ENCODE measurements at places on chromosomes 12 and 14.

GRCh38 chr12:91052026-91052425, 5.8 kb downstream of the KERA start:
- no peak for DNase-seq

DNA sequence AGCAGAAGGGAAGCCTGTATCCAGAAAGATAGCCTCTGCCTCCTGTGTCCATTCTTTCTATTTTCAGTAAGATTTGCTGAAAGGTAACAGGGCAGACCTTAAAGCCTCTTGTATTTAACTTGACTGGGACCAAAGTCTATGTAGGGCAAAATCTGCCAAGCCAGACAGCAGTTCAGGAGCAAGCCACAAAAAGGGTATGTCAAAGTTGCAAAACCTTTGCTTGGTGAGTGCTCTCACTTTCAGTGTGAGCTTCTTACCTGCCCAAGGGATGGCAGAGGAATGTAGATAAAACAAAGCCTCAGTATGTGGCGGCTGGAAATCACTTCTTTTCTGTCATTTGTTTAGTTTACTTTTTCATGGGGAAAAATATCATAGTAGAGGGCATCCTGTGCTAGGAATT, 63.1 kb downstream of the PLEKHG7 start:
- DNase-seq, result no peak

- DNase-seq, result no peak
Observed at GRCh38 chr12:27733052-27733656, 22.5 kb downstream of the MRPS35 start.

GRCh38 chr12:65839027-65839426, 14.7 kb downstream of the HMGA2 start:
- no peak for DNase-seq

GRCh38 chr12:25071366-25071765, 122.5 kb upstream of the BCAT1 start:
- DNase-seq, result no peak

GRCh38 chr12:79916826-79917225, 18.1 kb downstream of the PPP1R12A start:
- no peak for DNase-seq

DNA sequence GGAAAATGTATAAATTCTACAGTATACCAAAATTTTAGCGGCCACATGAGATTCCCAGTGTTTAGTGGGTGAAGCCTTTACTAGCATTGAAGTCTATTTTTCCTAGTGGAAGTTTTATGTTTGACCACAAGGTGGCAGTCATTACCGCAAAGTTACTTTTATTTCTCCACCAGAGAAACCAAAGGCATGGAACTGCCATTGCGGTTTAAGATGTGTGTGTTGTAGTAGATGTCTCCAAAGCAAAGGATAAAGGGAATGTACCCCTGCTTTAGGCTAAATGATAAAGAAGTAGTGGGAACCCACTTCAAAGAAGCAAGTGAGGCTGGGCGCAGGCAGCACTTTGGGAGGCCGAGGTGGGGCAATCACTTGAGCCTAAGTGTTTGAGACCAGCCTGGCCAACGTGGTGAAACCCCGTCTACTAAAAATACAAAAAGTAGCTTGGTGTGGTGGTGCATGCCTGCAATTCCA, 140.5 kb downstream of the PRKCH start:
- DNase-seq, result no peak

- no peak for DNase-seq
Observed at GRCh38 chr12:103915306-103915705, 14.9 kb upstream of the HSP90B1 start.

Data from omental fat pad (tissue), 4 donors.